Frontal cortex (tissue), 4 donors: ENCODE measurements at places on chromosomes 13 and 19.
A peak's percentile ranks its signal among the peaks of the same experiment; 100 is the strongest.

DNA sequence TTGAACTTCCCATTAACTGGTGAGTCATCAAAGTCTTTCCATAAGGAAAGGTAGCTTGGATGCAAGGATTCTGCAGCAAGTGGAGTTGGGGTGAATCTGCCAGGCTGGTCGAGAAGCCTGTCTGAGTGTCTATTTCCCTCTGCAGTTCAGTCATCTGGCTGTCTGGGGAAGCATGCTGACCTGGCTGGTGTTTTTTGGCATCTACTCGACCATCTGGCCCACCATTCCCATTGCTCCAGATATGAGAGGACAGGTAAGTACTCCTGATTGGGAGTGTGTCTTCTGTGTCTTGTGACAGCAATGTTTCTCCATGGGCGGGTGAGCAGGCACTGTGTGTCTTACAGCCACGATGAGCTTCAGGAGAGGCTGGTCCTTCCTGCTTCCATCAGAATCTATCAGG is 189.7 kb downstream of the SHISA2 start:
- DNase-seq = no peak

- no peak for DNase-seq
These were observed 24.0 kb upstream of the LAIR1 start for GRCh38 chr19:54388802-54389139.

DNA sequence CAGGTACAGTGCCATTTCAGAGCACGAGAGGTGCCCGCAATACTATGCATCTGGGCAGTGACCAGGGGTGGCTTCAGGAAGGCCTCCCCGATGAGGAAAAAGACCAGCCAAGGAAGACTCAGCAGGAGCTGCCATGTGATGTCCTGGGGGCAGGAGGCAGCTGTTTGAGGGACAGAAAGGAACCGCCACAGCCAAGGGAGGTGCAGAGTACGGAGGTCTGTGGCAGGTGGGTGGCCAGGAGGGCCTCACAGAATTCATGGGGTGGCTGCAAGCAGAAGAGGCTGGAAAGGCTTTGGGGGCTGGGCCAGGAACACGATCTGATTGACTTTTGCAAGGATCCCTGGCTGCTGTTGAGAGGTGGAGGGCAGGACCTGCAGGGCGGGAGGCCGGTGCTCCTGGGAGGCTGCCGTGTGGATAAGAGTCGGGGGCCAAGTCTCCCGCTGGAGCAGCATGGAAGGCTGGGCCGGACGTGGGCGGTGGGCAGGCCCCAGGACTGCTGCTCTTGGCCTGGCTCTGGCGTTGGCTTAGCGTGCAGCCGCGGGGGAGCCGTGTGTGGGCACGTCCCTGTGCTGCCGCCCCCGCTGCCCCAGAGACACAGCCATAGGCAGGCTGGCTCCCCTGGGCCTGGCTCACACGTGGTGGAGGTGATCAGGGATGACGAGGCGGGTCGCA is 29.1 kb downstream of the CEBPA start:
- no peak for DNase-seq

GRCh38 chr13:77434289-77434688 is 101.2 kb upstream of the SCEL start:
- no peak for DNase-seq

- no peak for DNase-seq
These were observed 128.7 kb downstream of the UQCRFS1 start for GRCh38 chr19:29084266-29084665.

DNA sequence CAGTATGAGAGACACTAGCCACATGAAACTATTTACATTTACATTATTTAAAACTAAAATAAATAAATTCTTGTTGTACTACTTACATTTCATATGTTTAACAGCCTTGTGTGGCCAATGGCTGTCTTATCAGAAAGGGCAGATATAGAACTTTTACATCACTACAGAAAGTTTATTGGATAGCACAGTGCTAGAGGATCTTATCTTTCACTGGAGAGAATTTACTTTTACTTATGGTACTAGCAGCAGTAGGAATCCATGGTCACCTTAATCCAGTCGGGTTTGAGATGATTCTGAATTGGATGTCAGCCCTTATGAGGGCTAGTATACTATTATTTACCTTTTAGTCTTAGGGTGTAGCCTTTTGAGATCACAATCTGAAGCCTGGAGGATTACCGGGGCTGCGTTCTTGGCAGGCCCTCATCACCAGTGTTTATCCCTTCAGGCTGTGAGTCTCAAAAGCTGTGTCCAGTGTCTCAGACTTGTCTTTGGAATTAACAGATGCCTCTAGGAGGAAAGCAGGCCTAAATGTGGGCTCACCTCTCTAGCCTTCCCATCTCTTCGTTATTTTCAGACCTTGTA is 21.7 kb downstream of the IFT88 start:
- DNase-seq = no peak

- DNase-seq = no peak
These were observed 315.3 kb downstream of the MYO16 start for GRCh38 chr13:108944760-108945159.

DNA sequence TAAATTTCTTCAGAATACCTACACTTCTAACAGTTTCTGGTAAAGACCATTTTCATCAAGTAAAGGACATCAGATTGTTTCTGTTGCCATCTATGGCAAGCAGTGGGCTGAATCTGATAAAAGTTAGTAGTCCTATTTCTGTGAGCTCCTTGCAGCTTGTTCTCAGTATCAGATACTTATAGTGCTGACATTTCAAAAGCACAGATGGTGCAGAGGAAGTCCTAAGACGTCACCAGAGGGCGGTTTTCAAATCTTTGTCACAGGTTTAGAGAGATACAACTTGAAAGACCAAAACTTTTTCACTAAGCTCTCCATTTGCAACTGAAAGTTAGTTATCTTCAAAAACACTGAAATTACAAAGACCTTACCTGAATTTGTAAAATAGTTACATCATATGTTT is 719.8 kb downstream of the SLITRK1 start:
- DNase-seq = peak; percentile 5

GRCh38 chr13:48652851-48653471 is 768 bp upstream of the CYSLTR2 start:
- no peak for DNase-seq

DNA sequence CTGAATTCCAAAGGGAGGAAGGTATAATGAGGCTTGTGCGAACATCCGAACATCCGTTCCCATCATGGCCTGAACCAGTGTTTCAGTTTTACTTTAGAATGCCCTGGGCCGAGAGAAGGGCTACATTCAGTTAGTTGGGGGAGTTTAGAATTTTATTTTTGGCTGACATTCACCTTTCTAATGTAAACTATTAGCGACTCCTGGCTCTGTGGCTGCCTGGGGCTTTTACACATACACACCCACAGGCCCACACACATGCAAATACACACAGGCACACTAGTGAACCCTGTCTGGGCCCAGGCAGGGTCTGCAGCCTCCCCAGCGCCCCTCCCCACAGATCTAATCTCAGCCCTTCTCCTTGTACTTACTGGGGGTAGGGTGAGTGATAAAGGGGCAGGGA is 6.1 kb downstream of the GAPDHS start:
- DNase-seq = no peak

- no peak for DNase-seq
These were observed 189.3 kb upstream of the GPR12 start for GRCh38 chr13:26949701-26950502.

GRCh38 chr13:20609145-20609544 is 42.2 kb downstream of the IFT88 start:
- DNase-seq = no peak

DNA sequence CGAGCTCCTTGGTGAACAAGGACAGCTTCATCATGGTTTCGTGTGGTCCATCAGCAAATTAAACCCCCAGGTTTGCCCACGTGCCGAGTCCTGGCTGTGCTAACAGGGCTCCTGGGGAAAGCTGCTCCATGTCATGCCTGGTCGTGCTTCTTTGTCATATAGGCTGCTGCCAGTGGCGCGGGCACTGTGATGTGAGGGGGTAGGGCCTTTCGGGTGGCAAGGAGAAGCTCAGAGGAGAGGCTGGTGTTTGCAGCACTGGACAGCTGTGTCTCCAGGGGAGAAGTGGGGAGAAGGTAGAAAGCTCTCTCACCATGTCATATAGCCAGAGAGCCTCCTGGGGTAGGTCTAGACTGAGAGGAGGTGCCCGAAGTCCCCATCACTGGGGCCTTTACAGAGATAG is 13.3 kb downstream of the VSTM2B start:
- DNase-seq = no peak

DNA sequence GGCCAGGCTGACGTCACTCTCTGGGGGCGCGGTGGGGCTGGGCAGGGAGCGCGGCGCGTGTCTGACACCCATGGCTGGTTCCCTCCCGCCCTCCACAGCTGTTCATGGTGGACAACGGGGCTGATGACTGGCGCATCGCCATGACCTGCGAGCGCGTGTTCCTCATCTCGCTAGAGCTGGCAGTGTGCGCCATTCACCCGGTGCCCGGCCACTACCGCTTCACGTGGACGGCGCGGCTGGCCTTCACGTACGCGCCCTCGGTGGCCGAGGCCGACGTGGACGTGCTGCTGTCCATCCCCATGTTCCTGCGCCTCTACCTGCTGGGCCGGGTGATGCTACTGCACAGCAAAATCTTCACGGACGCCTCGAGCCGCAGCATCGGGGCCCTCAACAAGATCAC is 14.7 kb downstream of the KCNN1 start:
- no peak for DNase-seq

GRCh38 chr13:52127783-52128702 is 830 bp downstream of the NEK5 start:
- DNase-seq = peak; percentile 74

- DNase-seq = no peak
These were observed 66.4 kb upstream of the USP29 start for GRCh38 chr19:57053401-57053800.

DNA sequence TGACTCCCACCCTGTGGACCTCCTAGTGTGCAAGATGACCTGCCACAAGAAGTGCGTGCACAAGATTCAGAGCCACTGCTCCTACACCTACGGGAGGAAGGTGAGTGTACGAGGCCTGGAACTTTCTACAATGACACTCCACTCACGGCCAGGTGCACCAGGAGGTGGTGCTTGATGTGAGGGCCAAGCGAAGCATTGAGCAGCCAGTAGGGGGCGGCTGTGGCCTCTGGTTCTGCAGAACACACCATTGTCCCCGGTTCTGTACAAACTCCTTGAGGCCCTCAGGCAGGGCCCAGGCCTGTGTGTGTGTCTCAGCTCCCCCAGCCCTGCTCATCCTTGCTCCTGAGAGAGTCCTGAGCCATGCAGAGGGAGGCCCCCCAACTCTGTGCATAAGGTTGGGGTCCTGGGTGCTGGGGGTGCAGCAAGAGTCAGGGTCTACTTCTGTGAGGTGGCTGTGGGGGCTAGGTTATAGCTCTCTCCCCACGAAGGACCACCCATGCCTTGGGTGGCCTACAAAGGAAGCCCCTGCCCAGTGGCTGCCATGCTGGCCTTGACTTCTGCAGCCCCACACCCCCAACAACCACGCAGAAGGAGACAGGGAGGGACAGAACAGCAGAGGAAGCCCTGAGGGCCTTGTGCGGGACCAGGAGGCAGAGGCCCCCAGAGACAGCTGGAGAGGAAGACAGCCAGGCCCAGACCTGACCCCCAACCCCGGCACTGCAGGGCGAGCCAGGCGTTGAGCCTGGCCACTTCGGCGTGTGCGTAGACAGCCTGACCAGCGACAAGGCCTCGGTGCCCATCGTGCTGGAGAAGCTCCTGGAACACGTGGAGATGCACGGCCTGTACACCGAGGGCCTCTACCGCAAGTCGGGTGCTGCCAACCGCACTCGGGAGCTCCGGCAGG is 9.7 kb upstream of the USE1 start:
- no peak for DNase-seq

DNA sequence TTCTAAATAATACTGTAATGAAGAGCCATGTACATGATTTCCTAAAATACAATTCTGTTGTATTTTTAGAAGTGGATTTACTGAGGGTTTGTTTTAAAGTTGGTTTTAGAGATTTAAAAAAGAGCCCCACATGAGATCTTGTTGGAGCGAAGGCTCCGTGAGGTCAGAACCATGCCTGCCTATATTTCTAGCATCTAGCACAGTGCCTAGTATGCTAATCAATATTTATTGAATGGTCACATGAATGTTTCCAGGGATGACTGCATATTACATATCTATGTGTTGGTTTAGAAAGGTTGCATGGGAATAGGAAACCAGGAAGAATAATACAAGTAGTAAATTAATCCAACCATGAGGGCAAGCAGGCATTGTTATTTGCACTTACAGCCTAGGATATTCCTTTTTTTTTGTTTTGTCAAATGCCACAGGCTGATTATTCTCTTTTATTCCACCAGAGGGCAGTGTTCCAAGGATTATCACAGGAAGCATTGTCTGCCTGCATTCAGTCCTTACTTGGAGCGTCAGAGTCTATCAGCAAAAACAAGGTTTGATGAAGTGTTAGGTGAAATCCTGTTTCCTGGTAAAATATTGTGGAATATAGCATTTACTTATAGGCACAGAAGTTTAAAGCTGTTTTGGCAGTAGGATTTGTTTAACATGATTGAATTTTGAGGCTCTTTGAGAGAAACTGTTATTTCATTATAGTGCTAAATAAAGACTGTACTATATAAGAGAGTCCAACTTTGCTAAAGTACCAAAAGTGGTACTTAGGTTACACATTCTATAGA is 46.8 kb downstream of the COG3 start:
- peak; percentile 51 for DNase-seq

- DNase-seq = no peak
These were observed 434.4 kb upstream of the PCDH9 start for GRCh38 chr13:67664502-67664901.

- no peak for DNase-seq
These were observed at the start of gene A1BG for GRCh38 chr19:58352760-58353671. A1BG (minus strand) TSS chr19:58353492; CDS start chr19:58353437, 55 bp downstream.

GRCh38 chr13:59865398-59865797 is 298.3 kb downstream of the DIAPH3 start:
- no peak for DNase-seq

DNA sequence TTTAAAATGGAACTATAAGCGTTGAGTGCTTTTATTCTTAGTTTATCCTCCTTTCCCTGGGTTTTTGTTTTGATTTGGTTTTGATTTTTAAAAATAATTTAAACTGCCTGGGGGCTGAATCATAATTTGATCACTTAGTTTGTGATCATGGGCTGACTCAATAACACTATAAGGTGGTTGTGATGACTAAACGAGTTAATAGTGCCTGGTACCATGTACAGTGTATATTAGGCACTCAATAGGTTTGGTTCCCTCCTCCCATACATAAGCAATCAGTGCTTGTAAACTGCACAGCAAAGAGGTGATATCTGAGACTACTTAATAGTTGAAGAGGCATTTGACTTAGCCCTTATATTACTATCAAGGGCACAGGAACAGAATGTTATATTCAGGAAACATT is 200.9 kb upstream of the RFC3 start:
- DNase-seq = no peak

- DNase-seq = peak; percentile 71
These were observed at the start of gene TMEM221 for GRCh38 chr19:17448131-17448967. TMEM221 (minus strand) TSS chr19:17448668; CDS start chr19:17448462, 206 bp downstream.

- DNase-seq = no peak
These were observed 1672.6 kb upstream of the PCDH20 start for GRCh38 chr13:63088226-63088625.
